ENCODE measurements at places on chromosomes 11 and 22.

GRCh38 chr11:95699631-95700470, 89.7 kb downstream of the FAM76B start:
- no peak for DNase-seq

DNA sequence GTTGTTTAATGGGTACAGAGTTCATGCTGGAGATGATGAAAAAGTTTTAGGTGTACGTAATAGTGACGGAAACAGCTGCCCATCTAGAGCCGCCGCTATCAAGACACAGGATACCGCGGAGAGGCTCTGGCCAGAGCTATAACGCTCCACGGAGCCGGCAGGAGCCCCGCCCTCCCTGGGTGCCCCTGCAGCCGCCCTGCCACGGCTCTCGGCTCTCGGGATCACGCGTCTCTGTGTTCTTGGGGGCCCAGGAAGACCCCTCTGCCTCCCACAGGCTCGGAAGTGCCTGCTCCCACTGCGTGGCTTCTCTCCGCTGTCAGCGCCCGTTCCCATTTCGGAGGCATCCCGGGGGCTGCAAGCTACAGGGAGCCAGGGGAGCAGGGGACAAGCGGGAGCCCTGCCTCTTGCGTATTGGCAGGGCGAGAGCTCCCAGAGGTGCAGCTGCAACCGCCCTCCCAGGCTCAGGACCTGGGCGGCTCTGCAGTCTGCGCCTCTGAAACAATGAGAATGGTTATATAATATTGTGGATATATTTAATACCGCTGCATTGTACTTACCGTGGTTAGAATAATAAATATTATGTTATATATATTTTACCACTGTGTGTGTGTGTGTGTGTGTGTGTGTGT, 13.7 kb downstream of the GLYATL2 start:
- DNase-seq = no peak

DNA sequence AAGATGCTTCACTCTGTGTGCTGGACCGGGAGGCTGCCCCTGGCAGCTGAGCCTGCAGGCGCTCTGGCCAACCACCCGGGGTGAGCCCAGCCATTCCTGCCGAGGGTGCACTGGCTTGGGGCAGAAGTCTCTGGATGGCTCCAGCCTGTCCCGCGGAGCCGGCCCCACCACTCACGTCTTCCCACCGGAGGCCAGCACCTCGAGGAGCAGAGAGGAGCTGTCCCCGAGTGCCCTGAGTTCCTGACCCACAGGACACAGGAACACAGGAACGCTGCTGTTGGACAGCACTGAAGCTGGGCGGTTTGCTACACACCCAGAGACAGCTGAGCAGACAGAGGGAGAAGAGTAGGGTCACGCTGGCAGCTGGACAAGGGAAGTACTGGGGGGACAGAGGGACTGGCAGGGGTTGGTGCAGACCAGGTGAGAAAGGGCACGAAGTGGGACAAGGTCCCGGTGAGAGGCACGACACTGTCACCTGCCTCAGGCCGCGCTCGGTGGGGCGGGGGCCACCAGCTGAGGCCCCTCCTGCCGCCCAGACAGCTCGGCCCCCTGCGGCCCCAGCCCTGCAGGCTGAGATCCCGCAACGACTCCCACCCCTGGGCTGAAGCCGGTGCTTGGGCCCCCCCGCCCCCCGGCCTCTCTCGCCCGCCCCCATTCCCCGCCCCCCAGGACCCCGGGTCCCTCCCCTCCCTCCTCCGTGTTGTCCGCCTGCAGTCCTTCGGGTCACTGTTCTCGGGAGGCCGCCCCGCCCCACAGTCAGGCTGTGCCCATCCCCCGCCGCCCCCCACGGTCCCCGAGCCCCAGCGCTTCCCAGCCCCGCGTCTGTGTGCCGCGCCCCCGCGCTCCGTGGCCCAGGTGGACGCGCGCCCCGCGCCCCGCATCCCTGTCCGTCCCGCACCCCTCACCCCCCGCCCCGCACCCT, 624 bp upstream of the B4GALNT4 start:
- no peak for DNase-seq

DNA sequence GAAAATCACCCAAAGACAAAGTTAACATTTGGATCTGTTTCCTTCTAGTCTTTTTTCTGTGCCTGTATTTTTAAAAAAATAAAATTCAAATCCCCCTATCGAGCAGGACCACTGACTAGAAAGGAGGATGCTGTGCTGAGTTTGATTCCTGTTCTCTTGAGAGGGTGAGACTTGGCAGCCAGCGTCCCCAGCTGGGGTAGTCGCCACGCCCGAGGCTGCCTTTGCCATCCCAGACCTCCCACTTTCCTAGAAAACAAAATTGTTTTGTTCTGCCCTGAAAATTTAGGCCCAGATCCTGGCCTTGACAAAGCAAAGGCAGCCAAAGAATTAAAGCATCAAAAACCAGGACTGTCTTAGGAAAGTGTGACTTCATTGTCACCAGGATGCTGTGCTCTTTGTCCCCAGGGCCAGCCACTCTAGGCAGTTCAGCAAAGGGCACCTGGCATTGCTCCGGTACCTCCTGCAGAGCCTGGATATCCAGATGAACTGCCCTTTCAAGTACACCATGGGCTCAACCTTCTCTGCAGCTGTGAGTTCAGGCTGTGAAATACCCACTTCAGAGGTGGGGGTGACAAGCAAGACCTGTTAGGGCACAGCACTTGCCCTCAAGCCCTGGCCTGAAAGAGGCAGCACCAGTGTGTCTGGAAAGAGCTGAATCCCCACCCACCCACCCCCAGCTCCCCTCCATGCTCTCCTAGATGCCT, 44.6 kb downstream of the KCNQ1OT1 start:
- no peak for DNase-seq

DNA sequence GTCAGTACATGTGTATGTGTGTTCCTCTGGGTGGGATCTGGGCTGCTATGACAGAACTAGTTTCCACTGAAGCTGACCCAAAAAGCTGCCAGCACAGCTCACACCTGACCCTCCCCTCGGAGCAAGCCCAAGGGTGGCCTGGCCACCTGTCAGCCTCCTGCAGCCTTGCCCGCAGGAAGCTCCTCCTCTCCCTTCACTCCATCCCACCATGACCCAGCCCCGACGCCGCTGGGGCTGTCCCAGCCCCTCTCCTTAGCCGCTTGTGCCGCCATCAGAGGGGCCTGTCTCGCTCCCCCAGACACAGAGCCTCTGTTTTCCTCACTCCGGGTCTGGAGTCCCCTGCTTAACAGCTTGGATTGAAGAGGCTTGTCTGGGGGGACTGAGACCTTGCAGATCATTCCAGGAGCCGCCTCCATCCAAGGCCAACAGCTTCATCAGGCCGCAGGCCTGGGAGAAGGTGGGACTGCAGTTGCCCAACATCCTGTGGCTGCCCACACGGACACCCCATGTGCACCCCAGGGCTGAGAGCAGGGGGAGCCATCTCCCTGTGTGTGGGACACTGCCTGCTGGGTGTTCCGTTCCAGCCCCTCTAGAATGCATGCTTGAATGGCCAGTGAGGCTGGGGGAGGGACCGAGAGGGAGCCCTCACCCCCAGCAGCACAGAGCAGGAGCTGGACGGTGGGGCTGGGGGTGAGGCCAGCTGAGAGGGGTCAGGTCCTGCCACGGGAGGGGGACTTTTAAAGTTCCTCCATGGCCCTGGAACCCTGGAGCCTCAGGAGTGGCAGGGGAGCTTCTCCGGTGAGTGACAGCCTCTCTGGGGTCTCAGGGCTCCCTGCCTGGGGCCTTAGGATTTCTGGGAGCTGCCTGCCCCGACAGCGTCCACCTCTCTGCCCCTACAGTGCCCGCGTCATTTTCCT, 696 bp downstream of the MRGPRF start:
- no peak for DNase-seq
